ENCODE measurements at places on chromosomes 13 and 19.

DNA sequence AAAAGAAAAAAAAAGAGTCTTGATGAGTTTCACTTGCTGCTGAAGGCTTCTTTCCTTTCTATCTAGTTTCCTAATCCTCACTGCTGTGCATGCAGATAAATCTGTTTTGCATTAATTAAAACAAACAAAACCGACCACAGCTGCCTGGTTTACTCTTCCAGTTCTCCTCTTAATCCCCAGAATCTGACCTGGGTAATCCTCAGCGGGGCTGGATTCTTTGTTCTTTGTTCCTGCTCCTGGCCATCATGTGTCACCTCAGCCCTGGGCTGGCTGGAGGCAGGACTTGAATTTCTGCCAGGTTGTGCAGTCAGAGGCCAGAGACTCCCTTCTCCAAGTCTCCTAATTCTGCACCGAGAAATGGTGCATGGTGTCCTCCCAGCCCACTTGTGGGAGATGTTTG lies 52.2 kb upstream of the CYP4F8 start:
- DNase-seq = no peak

- DNase-seq = no peak
These were observed 51.7 kb upstream of the KLF2 start for GRCh38 chr19:16272945-16273344.

GRCh38 chr13:28719227-28720055 lies 671 bp upstream of the SLC46A3 start:
- no peak for DNase-seq

DNA sequence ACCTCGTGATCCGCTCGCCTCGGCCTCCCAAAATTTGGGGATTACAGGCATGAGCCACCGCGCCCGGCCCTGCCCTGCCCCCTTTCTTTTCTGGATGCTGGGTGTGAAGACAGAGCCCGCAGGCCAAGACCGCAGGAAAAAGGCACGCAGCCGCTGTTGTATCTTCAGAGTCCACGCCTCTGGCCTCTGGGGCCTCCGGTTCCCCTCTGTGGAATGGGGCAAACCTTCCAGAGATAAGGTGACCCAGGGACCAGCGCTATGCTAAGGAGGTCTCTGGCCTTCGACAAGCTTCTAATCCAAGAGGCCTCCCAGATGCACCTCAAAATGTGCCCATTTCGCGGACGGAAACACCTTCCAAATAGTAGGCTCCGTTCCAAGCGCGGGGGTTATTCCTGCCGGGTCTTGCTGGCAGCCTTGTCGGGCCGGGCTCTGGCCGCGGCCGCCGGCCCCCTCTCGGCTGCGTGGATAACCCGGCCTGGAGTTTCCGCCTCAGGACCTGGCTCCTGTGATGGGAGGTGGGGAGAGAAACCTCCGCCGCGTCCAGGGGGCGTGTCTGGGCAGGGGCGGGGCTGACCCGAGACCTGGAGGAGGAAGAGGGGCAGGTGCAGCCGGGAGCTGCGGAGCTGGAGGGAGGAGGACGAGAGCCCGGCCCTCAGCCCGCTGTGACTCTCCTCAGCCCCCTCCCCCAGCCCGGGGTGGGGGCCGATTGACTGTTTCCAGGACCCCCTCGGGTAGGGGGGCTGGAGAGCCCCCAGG lies 13.1 kb downstream of the TJP3 start:
- DNase-seq = peak; percentile 62

- DNase-seq = no peak
These were observed 42.9 kb downstream of the C13orf46 start for GRCh38 chr13:113930671-113931637.

DNA sequence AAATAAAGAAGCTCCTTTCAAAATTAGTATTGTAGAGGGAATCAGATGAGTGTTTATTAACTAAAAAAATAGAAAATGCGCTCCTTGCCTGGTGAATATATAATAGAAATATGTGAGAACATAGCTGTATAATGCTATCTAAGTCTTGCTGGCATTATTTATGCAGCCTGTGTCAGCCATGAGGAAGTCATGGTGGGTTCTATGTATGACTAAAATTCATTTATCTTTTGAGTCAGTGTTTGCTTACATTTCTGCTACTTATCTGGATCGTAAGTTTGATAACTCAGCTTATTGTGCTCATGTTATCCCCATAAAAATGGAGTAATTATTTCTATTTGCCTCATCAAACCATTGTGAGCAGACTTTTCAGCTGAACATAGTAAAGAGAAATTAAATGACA lies 449.3 kb downstream of the OXGR1 start:
- DNase-seq = no peak

DNA sequence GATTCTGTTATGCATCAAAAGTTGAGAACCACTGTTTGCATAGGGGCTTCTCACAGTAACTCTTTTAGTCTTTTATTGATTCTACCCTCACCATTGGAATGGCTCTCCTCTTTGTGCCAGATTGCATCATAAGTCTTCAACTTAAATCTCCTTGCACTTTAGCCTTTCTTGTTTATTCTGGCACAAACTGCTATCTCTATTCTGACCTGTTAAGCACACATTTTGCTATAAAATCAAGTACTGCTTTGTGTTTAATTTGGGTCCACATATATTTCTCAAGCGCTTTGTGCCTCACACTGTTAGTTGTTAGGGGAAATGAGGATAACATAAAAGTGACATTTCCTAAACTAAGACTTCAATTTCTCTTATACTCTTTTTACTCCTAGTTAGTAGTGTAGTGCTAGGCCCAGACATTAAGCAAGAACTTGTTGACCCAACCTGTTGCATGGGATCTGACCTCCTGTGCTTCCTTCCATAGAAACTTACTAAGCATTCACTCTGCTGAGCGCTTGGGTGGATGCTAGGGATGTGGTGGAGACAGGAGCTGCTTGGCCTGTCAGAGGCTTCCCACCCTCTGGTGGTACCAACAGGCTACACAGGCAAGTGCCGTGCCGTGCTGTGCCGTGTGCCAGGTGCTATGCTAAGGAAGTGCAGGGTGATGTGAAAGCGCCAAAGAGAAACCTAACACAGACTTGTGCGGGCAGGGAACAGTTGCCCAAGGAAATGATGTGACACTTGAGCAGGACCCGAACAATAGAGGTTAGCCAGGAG lies 1.2 kb downstream of the UTP14C start:
- DNase-seq = no peak

Data from activated CD8-positive, alpha-beta memory T cell treated with anti-CD3 and anti-CD28 coated beads for 4 hours (primary cell).